ENCODE measurements at places on chromosomes 7 and 10.

DNA sequence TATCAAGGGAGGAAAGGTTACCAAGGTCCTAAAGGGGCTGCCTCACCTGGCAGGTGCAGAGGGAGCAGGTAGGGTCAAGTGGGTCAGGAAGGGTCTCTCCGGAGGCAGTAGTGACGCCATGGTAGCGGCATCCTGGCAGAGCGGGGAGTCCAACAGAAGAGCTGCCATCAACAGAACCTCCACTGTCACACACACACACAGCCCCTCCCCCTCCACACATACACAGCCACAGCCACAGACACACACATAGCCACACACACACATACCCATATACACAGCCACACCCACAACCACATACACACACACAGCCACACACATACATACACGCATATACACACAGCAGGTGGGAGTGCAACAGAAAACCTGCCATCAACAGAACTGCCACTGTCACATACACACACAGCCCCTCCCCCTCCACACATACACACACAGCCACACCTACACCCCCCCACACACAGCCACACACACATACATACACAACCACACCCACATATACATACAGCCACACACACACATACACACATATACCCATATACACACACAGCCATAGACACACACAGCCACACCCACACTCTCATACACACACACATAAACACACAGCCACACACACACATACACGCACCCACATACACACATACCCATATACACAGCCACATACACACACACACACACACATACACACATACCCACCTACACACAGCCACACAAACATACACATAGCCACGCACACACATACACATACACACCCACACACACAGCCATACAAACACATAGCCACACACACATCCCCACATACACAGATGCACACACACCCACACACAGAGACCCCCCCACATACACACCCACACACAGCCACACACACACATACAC, 23.1 kb downstream of the KCP start:
- DNase-seq, result no peak

- no peak for DNase-seq
Observed at GRCh38 chr7:157565981-157566630, 229.3 kb downstream of the DNAJB6 start.

GRCh38 chr7:170551-171363, 21.6 kb upstream of the FAM20C start:
- no peak for DNase-seq

DNA sequence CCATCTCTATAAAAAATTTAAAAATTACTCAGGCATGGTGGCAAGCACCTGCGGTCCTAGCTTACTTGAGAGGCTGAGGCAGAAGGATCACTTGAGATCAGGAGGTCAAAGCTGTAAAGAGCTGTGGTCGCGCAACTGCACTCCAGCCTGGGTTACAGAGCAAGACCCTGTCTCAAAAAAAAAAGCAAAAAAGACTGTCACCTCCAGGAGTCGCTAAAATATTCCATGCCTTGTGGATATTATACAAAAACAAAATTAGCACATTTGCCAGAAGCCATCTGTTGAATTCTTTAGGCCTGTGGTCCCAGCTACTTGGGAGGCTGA, 87.0 kb upstream of the SDK1 start:
- no peak for DNase-seq

- no peak for DNase-seq
Observed at GRCh38 chr7:80369321-80369720, 142.5 kb downstream of the GNAT3 start.

- DNase-seq, result no peak
Observed at GRCh38 chr10:45580371-45581215, 92.0 kb downstream of the ZFAND4 start.

- DNase-seq, result peak; percentile 35
Observed at GRCh38 chr10:60093317-60093716, 187.0 kb upstream of the CCDC6 start.

- no peak for DNase-seq
Observed at GRCh38 chr7:127765150-127765549, 113.2 kb downstream of the SND1 start.

GRCh38 chr10:49400365-49400764, 4.5 kb upstream of the DRGX start:
- no peak for DNase-seq

DNA sequence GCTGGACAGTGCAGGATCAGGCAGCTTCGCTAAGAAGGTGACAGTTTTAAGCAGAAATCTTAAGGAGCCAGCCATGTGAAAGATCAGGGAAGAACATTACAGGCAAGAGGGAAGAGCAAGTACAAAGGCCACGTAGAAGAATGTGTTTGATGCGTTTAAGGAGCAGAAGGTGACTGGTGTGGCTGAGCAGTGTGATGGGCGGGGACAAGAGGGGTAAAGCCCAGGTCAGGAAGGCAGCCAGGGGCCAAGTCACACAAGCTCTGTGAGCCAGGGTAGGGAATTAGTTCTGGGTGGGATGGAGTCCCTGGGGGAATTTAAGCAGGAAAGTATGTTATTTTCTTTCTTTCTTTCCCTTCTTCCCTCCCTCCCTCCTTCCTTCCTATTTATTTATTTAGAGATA, 166.9 kb downstream of the SH3PXD2A start:
- DNase-seq, result no peak

- peak; percentile 23 for DNase-seq
Observed at GRCh38 chr10:49398000-49398861, 2.3 kb upstream of the DRGX start.

- no peak for DNase-seq
Observed at GRCh38 chr7:376306-377079, 86.5 kb downstream of the FOXL3 start.

- peak; percentile 27 for DNase-seq
Observed at GRCh38 chr7:79272066-79272669, 181.3 kb downstream of the MAGI2 start.

DNA sequence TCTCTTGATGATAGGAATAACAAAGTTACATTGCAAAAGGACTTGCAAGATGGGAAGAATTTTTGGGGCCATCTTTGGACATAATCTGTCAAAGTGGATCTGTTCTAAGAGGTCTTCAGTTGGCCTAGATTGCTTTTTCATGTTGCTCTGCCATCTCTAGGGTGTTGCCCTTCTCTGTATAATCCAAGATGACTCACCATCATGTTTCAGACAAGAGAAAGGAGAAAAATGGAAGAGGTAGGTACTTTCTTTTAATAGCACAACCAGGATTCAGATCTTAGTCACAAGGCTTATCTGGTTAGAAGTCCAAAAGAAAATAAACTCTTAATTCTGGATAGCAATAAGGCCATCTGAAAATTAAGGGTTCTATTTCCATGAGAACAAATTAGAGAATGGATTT, 38.7 kb upstream of the FOXP2 start:
- no peak for DNase-seq

DNA sequence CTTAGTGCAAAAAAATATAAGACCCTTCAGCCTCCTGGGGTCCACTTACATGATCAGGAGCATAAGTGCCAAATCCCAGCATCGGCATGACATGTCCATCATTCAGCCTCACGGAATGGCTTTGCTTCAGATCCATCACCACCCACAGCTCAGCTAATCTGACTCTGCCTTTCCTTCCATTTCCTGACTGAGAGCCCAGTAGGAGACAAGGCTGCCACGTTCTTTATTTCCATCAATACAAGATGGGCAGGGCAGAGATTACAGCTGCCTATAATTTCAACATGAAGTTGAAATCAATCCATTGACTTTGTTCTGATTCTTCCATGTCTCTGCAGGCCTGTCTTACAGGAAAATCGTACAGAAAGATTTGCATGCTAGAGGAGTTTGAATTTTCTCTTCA, 76.4 kb upstream of the UCN3 start:
- no peak for DNase-seq

- DNase-seq, result no peak
Observed at GRCh38 chr10:132616170-132616995, 78.8 kb downstream of the INPP5A start.

GRCh38 chr10:8211631-8212030, 157.1 kb downstream of the GATA3 start:
- DNase-seq, result no peak

GRCh38 chr10:122503012-122503411, 41.7 kb downstream of the HTRA1 start:
- no peak for DNase-seq

DNA sequence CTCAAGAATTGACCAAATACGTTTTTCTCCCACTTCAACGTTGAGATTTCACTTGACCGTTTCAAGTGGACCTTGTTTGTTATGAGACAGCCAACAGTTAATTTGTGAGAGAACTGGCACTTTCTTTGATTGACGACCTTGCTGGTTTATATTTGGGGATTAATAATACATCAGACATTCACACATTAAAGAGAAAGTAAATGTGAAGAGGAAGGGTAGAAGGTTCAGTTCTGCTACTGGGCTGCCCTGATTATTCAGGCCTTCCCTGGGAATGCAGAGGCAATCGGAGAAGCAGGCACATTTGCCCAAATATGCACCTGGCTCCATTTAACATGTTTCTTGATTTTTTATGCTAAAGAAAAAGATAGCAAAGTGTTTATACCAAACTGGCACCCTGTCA, 114.1 kb downstream of the POU6F2 start:
- no peak for DNase-seq

DNA sequence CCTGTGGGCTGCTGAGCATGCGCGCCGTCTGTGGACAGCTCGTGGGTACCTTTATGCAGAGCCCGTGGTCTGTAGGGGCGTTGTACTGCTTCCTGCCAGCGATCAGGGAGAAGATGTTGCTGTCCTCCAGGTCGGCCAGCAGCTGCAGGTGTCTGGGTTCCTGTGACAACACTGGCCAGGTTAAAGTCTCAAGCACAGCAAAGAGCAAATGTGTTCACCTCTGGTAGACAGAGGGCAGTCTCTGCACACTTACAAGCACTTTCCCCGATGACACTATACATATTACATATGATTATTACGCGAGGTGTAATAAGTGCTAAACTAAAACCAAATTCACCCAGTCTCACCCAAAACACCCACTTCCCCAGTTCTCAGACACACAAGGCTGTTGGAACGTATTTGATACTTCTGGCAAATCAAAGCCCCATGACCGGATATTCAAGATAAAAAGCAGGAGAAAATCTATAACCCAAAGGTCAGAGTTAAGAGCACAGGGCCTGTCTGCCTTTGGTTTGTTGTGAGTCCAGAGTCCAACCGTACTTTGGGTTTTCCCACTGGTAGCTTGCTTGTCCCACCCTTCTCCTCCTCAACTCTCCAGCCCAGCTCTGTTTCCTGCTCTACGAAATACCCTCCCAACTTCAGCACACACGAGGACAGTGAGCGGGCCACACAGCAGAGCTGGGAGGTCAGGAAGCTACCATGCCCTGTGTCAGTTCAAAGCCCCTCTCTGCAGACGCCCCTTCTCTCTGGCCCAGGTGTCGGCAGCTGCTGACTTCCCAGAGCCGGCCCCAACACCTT, 49.7 kb upstream of the DDC start:
- no peak for DNase-seq

DNA sequence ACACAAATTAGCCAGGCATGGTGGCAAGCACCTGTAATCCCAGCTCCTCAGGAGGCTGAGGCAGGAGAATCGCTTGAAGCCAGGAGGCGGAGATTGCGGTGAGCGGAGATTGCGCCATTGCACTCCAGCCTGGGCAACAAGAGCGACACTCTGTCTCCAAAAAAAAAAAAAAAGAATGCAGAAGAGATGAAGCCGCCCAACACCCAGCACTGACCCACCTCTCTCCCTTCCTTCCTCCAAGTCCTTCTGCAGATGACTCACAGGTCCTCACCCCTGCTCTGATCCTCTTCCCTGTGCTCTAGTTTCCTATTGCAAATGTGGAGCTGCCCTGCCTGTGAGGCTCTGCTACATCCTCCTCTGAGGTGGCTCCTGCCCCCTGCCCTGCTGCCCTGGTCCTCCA, 22.0 kb upstream of the OPALIN start:
- no peak for DNase-seq

DNA sequence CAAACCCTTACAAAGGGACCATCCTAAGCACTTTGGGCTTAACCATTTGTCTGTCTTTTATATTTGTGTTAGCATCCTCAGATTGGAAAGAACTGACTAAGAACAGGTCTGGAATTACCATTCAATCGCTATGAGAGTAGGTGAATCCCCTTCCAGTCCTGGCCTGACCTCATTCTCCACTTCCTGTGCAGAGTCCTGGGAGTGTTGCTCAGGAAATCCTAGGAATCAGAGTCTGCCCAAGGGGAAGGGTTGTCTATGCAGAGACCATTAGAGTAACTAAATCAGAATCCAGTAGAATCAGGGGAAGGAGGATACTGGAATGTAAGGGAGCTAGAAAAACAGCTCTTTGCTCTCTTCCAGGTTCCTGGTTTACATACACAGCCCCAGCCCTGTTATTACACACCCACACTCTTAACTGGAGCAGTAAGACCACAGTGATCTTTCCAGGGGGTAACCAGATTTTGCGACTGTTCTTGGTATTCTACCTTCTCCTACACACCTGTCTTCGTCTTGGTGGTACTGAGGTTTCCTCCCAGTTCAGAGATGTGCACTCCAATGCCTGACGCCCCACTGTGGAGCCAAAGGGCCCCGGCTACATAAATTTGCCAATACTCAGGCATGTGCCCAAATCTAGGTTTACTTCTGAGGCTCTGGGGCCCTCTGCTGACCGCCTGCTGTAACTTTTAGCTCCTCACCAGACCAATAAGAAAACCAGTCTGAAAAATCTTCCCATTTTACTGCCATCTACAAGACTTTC, 103.7 kb downstream of the RNF216 start:
- DNase-seq, result peak; percentile 88

DNA sequence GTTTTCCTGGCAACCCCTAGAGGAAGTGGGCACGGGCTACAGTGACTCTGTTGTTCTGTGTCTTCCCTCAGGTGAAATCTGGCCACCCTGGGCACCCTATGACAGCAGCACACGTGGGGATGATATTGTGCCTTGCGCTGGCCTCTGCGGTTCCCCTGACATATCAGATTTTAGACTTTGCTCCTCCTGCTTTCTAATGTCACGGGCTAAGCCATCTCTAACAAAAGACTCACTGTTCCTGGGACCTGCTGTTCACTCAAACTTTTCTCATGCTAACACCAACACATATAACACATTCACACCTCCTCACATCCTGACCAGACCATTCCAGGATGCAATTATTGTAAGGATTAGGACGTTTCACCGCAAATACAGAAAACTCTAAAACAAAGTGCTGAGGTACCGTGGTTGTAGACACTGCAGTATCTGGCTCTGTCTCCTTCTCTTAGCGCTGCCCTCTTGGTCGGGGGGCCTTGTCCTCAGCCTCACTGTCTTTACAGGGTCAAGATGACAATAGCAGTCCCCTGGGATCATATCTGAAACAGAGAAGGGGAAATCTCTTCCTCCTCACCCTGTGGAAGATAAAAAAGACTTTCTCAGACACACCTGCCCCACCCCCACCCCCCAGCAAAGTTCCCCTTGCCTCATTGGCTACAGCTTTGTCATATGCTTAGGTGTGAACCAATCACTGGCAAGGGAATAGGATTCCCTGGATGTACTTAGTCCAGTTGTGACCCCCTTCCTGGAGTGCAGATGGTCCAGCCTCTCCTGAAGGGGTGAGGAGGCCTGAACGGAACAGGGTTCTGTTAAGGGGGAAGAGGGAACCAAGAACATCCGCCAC, 14.1 kb downstream of the CHN2 start:
- DNase-seq, result no peak

GRCh38 chr7:152956006-152956405, 196.5 kb downstream of the ACTR3B start:
- no peak for DNase-seq

All from Ammon's horn (tissue), 1 donor.